ENCODE measurements at places on chromosomes 11 and 22.

- no peak for DNase-seq
These were observed 313.0 kb downstream of the CTTN start for GRCh38 chr11:70711095-70711910.

GRCh38 chr22:37457093-37457893 is 28.9 kb downstream of the MFNG start:
- no peak for DNase-seq

DNA sequence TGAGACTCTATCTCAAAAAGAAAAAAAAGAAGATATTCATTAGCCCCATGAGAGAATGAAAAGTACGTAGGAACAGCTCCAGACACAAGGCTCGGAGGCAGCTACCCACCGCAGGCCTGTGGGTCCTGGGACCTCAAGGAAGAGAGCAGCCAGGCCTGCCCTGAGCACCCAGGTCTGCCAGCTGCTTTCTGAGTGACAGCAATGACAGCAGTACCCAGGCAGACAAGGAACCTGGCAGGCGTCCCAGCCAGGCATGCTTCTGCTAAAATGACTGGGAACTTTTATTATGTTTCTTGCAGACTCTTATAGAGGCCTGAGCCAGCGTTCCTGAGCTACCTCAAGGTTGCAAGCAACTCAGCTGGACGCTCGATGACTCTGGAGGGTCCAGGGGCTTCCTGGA is 31.6 kb downstream of the CPT1A start:
- no peak for DNase-seq

DNA sequence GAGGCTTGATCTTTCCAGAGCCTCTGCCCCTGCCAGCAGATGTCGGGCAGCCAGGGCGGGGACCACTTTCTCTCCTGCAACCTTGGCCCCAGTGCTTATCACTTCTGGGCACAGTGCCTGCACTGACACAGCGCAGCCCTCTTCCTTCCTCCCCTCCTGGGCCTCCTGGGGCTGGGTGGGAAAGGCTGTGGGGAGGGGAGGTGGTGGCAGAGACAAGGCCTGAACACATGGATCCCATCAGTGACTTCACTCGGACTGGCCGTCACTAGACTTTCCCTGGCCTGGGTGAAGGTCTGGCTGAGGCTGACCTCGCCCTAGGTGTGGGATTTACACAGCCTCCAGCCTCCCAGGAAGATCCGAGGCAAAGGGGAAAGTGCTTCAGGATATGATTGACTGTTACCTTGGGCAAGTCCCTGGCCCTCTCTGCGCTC is 68.1 kb downstream of the LRRC32 start:
- DNase-seq, result no peak

DNA sequence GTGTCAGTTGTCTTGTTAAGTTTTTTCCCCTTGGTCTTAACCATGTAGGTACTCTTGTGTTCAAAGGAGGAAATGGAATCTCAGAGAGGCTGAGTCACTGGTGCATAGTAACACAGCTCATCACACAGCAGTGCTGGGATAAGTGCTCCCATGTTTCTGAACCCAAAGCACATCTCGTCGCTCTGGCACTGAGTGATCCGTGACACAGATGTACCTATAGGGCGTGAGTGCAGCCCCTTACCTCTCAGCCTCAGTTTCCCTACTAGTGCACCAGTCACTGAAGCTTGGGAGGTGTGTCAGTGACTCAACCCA is 234.0 kb downstream of the ST3GAL4 start:
- DNase-seq, result no peak

DNA sequence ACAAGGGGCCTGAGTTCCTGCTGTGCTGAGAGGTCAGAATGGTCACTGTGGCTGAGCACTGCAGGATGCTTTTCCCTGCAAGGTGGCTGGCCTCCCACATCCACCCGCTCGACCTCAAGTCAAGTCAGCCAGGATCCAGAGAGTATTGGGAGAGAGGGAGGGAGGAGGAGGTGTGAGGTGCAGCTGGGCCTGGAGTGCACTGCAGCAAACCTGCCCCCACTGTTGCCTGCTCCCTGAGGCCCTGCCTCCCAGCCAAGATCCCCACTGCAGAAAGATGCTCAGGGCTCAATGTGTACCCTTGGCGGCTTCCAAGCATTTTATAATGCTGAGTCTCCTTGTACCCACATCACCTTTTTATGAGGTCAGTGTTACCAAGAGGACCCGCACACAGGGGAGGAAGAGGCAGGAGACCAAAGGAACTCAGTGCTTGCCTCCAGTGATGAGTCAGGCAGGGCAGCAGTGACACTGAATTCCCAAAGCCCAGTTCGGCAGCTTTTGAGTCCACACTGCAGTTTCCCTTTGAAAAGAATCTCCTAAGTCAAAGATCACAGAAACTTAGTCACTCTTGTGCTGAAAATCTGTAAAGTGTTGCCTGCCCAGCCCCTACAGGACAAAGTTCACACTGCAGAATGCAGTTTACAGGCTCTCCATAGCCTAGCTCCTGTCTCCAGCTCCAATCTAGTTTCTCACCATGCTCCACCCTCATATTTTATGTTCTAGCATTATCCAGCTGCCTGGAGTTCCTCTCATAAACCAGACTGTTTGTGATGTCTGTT is 3.1 kb downstream of the ENDOD1 start:
- DNase-seq, result no peak

- DNase-seq, result no peak
These were observed 68.1 kb upstream of the CCDC179 start for GRCh38 chr11:22928207-22928917.

DNA sequence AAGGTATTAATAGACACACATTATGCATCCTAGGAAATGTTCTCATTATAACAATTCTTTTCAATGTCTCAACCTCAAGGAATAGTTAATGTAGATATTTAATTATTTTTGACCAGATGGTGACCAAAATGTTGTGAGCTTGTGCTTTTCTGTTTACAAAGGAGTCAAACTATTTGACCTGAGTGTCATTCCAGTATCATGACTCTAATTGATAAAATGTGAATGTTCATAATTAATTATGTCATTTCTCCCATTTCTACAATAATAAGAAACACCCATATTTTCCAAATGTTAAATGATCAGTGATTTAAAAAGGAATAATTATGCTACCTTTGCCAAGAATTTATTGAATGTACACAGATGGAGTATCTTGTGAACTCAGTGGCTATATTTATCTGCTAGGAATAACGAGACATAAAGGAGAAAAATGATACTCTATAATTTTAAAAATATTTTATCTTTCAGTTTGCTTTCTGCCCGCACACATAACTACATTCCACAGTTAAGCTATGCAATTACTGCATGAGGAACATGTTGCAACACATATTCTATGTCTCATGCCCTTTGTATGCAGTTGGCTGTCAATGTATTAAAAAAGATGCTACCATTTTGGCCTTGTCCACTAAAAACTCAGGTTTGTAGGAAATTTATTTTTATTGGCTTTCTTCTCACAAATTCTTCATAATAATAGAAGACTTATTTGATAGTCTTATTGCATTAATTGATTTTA is 376.7 kb upstream of the CCDC179 start:
- DNase-seq, result peak; percentile 34

DNA sequence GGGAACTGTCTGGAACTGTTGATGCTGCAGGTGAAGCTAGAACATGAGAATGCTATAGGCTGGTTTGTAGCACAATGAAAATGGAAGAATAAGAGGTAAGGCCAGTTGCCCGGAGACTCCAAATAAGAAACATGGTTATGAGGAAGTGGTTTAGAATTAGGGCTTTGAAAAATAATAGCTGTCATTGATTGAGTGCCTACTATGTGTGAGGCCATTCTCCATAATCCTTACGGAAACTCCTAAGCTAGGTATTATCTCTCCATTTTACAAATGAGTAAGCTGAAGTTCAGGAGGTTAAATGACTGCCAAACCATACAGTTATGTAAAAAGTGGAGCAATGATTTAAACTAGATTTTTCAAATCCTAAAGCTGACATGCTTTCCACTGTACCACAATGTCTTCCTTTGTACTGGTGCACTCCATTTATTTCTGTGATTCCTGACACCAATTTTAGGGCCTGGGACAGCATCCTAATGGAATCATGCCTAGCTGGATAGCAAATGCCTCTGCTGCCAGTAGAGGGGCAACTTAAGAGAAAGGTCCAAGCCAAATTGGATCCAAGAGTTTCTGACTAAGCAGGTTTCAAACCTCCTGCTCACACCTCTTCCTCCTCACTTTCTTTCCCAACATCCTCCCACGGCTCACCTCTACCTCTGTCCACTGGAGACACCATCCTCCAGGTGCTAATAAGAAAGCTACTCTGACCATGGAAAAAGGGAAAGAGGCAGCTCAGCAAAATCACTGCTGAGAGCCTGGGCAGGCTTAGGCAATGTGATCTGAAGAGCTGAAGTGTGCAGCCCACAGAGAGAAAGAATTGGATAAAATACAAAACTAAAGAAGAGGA is 46.9 kb upstream of the PICALM start:
- DNase-seq, result no peak

DNA sequence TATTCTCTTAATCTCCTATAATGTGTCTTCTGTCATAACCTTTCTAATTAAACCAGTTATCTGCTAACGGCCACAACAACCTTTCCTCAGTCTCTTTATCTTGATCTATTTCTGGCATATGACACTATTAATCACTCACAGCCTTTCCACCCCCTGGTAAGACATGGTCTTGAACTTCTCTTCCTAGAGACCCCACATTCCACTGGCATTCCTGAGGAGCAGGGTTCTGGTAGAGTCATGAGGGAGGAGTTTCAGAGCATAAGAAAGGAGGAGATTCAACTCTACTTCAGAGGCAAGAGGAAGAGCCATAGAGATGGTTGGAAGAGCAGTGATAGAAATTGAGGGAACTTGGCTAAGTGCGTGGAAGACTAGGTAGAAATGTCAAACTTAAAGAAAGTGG is 325.6 kb downstream of the BLID start:
- DNase-seq, result no peak

DNA sequence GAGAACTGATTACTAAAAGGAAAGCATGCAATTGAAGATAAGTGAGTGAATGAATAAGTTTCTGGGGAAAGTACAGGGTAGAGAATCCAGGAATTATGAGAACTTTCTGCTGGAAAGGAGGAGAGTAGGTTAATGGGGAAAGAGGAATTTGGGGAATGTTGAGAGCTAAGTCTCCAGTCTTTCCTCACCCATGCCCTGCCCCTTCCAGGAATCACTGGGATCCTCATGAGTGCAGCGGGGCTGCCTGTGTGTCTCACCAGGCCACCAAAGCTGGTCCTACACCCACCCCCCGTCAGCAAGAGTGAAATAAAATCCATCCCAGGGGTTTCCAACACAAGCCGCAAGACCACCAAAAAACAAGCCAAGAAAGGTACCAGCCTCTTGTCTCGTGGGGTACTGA is 17.0 kb downstream of the DTX4 start:
- DNase-seq, result no peak

GRCh38 chr11:11071486-11071885 is 213.6 kb upstream of the ZBED5 start:
- DNase-seq, result no peak

DNA sequence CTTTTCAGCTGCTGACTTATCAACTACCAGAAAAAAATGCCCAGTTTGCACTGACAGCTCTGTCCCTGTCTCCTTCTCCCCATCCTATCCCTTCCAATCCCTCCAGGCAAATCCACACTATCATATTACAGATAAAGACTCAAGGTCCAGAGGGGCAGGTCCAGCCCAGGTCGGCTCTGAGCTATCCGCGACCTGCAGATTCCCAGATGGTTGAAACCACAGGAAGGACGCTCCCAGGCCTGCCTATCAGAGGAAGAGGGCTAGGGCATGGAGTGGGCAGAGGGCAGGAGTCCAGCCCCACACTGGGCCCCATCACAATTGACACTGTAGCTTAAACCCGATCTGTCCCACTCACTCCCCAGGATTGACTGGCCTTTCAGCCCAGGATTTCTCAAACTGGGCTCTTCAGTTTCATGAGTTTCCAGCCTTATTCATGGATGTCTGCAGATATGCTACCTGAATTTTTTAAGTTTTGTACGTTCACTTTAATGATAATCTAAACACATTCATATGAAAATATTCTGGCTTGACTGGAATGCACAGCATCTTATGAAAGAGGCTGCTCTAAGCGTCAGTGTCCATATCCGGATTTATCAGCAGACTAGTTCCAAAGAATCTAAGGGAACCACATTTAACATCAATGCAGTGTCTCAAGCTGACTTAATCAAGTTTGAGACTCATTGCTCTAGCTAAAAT is 16.4 kb upstream of the FCHSD2 start:
- no peak for DNase-seq
